ENCODE measurements at places on chromosomes 11 and 22. TPM values are rescaled to one million over a fixed set of nuclear protein-coding genes. Genes with fewer than 3 reads are reported as not detected.

Gene YWHAH
- 122 TPM for polyA plus RNA-seq

Gene NNMT
- 385 TPM for polyA plus RNA-seq

Gene ARHGAP42
- polyA plus RNA-seq = 8.7 TPM

Gene ACRV1
- 0.08 TPM for polyA plus RNA-seq

Gene DDX10
- polyA plus RNA-seq = 14.5 TPM

Gene ACR
- polyA plus RNA-seq = not detected

Gene ADAMTS15
- polyA plus RNA-seq = 5.4 TPM

Gene KDM4D
- 0.46 TPM for polyA plus RNA-seq

Gene FAM180B
- polyA plus RNA-seq = not detected

Gene APOL4
- polyA plus RNA-seq = 0.97 TPM

Gene TMEM191C
- polyA plus RNA-seq = 3.9 TPM

Gene TRMT112
- polyA plus RNA-seq = 311 TPM

DNA sequence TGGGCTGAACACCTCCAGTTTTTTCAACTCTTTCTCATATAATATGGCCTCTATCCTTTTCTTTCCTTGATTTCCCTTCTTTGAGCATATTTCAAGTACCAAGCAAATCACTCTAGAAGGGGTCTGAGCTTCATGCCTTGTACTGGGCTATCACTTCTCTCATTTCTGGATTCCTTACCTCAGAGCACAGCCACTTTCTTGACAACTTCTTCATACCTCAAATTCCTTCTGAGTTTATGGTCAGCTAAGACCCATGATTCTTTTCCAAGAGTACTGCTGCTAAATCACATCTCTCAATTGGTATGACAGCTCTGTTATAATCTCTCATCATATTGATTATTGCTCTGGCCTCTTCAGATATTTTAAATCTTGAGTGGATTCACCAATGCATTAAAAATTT is 224.8 kb upstream of the ZBED5 start:
- DNase-seq = no peak

GRCh38 chr22:20112623-20113511 is 3.0 kb upstream of the RANBP1 start:
- DNase-seq = no peak

- peak; percentile 78 for DNase-seq
Observed at GRCh38 chr22:17368554-17369438, 464 bp upstream of the CECR2 start.

- no peak for DNase-seq
Observed at GRCh38 chr11:64606796-64607380, 15.9 kb downstream of the SLC22A12 start.

GRCh38 chr11:85866137-85866827 is 11.1 kb downstream of the CCDC83 start:
- DNase-seq = no peak

DNA sequence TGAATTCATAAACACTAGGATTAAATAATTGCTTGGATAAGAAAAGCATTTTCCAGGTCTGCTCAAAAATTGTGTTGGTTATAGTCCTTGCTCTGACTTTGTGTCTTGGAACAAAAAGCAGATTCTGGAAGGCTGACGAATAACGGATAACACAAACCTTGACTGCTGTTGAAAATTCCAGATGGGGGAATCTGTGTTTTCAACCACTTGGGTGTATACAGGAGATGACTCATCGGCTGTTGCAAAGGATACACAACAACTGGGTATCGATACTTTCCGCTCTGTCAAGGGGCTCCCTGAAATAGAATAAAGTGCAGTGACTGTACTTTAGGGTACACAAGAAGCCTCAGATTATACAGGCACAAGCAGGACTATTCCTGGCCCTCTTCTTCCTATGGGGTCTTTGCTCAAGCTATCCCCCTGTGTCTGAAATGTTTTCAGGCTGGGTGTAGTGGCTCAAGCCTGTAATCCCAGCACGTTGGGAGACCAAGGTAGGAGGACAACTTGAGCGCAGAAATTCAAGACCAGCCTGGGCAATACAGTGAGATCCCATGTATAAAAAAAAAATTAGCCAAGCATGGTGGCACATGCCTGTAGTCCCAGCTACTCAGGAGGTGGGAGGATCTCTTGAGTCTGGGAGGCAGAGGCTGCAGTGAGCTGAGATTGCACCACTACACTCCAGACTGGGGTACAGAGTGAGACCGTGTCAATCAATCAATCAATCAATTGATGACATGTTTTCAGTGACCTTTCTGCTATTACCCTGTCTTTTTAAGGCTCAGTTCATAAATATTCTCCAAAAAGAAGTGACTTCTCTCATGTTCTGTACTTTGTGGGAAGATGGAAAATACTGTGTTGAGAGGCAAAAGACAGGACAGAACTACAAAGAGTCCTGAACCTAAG is 48.6 kb upstream of the UCP3 start:
- DNase-seq = no peak

- no peak for DNase-seq
Observed at GRCh38 chr11:98659431-98659830, 361.3 kb upstream of the CNTN5 start.

DNA sequence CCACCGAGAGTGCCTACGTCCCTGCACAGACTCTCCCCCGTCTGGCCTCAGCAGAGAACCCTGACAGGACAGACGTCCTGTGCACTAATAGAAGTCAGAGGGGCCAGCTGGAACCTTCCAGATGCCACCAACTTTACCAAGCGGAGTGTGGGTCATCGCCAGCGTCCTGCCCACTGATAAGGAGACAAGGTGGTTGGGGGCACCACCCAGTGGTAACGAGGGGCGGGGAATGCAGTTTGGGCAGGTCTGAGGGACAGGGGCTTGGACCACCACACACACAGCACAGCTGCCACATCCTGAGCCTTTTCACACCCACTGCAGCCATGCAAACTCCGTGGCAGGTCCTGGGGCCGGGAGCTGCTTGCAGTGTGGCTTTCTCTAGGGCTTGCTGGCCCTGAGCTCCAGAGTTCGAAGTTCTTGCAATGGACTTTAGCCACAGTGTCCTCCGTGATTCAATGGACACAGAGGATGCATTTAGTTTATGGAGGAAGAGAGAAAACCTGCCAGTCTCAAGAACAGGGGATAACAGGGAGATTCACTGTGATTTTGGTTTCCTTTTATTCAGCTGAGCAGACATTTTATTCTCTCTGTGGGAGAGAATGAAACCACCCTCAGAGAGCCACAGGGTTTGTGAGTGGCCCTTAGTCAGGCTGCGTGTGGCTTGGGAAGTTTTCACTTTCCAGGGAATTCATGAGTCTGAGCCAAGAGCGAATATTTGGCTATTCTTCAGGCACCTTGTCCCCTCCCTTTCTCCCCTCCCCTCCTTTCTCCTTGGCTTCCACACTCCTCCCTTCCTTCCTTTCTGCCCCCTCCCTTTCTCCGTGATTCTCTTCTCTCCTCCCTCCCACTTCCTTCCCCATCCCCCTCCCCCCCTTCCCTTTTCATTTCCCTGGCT is 13.1 kb downstream of the MRGPRG start:
- no peak for DNase-seq

- peak; percentile 68 for DNase-seq
Observed at GRCh38 chr11:114315749-114316368, 19.7 kb downstream of the NNMT start.

- DNase-seq = no peak
Observed at GRCh38 chr11:33323421-33323820, 66.2 kb downstream of the HIPK3 start.

- DNase-seq = no peak
Observed at GRCh38 chr11:64004590-64004984, 18.3 kb downstream of the OTUB1 start.

DNA sequence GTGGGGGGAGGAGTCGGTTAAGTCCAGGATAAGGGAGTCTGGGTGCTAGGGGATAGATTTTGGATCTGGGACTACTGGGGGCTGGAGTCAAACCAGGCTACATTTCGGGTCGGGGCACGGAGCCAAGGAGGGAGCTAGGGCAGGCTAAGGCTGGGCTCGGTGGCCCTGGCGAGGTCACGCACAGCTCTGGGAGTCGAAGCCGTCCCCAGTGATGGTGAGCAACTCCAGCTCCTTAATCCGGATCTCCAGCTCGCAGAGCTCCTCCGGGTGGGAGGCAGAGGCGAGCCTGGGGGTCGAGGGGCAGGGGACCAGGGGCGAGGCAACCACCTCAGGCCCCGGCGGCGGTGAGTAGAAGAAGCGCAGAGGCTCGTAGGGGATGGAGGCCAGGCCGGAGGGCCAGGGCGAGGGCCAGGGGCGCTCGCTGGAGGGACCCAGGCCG is 544 bp downstream of the C11orf91 start:
- DNase-seq = no peak

- peak; percentile 61 for DNase-seq
Observed at GRCh38 chr22:47091246-47091651, 328.8 kb downstream of the TBC1D22A start.

DNA sequence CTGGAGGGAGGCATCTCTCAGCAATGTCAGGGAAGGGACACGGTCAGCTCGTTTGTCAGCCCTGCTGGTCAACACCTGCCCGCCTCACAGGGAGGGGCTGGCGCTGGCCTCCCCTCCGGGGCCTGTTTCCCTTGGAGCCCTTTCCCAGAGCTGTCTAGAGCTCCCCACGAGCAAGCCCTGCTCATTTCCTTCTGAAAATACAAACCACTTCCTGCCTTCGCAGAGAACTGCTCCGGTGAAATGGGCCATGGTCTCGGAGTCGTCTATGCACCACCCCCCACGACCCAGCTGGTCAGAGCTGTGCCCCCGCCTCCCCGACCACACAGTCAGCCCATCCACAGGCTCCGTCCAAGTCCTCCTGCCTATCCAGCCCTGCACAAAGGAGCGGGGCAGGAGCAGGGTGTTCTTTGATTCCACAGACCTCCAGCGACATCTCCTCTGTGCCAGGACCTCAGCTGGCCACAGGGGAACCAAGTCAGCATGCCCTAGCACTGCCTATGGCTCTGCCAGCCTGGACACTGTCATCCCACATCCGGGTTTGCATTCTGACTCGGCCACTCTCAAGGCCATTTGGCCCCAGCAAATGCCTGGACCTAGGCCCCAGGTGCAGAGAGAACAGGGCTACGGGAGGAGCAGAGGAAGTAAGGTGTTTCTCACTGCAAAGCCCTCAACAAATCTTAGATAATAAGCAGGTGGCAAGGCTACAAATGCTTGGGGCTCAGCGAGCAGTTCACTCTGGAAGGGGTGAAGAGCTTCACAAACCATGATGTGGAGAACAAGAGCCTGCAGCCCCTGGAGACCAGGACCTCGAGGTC is 82.1 kb upstream of the WNT11 start:
- DNase-seq = no peak

GRCh38 chr22:24986816-24987215 is 34.3 kb downstream of the KIAA1671 start:
- no peak for DNase-seq

DNA sequence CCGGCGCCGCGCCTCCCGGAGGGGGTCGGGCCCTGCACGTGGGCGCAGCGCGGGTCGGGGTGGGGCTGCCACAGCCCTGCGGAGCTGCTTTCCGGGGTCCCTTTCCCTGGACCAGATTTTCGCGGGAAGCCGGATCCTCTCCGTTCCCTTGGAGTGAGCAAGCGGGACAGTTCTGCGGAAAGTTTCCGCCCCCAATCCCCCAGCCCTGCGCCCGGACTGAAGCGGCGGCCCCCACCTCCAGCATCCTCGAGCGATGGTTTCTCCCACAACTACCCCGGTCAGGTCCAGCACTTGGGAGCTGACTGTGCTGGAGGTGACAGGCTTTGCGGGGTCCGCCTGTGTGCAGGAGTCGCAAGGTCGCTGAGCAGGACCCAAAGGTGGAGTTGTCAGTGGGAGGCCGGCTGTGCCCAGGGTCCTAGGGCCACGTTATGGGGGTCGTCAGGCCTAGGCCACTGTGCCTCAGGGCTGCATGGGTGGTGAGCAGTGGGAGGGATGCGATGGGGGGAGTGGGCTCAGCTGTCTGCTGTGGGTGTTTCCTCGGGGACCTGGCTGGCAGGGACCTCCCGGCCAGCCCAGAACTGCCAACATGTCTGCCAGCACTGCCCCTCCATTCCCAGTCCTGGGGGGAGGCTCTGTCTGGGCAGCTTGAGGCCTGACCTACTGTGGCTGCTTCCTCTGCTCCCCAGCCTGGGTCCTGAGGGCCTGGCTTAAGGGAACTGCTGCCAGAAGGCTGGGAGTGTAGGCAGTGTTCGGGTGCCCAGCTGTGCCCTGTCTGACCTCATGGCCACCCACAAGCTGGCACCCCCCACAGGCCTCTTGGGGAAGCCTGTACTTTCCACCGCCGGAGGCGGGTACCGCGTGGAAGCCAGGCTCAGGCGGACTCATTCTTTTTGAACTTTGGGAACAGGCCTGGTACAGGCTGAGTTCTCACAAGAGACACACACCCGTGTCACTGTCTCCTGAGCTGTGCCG is 726 bp downstream of the ST3GAL4 start:
- no peak for DNase-seq

DNA sequence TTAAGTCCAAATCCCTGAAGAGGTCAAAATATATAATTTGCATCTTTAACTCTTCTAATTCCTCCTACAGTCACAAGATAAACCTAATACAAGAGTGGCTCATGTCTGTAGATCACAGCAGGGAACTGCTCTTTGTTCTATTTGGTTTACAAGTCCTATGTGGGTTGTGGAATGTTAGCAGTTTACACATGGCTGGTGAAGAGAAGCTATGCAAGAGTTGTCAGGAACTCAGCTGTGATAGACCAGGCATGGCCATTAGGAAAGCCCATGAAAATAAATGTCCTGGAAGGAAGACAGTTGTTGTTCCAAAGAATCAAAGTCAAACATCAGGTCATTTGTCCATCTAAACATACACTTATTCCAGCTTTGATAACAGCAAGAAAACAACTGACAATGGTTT is 312.4 kb upstream of the PITPNB start:
- peak; percentile 31 for DNase-seq

DNA sequence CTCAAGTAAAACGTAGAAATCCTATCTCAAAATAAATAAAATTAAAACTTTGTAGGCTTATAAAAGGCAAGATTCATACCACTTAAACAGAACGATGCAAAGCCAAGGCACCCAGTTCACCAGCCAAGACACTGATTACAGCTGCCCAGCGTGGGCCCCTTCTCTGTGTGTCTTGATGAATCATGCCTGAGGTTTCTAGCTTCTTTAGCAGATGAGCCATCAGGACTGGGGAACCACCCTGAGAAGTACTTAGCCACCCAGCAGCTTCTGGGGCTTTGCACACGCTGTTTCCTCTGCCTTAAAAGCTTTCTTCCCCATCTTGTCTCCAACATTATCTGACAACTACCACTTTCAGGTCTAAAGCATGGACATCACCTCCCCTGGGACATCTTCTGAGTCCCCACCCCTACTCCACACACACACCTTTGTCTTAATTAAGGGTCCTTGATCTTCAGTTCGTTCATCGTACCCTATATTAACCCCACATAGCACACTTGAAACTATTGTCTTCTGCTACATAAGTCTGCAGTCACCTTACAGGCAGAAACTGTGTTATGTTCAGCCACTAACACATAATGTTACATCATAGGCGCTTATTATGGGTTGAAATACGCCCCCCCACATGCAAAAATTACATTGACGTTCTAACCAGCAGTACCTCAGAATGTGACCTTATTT is 8.7 kb upstream of the LAYN start:
- DNase-seq = peak; percentile 80

GRCh38 chr11:1988174-1988573 is 9.5 kb downstream of the H19 start:
- DNase-seq = no peak

DNA sequence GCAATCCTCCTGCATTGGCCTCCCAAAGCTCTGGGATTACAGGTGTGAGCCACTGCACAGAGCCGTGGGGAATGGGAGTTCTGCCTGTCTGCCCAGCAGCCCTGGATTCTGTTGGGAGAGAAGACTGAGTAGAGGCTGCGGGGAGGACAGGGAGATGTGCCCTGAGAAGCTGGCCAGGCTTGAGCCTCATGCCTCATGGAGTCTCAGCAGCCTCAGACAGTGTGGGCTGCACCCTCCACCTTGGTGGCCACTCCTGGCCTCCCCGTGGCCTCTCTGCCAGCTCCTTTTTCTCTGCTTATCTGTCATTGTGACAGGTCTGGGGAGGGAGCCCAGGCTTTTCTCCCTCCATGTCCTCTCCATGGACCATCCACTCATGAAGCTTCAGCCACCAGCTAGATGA is 43.2 kb downstream of the DKK3 start:
- no peak for DNase-seq
